Mucosa of gallbladder (tissue), 1 donor: ENCODE measurements at places on chromosomes 5 and 9. TPM values are rescaled to one million over a fixed set of nuclear protein-coding genes. Genes with fewer than 3 reads are reported as not detected.

ITK gene
- 6.0 TPM for total RNA-seq

SV2C gene
- total RNA-seq = 0.20 TPM

PROB1 gene
- total RNA-seq = 3.0 TPM

DNA sequence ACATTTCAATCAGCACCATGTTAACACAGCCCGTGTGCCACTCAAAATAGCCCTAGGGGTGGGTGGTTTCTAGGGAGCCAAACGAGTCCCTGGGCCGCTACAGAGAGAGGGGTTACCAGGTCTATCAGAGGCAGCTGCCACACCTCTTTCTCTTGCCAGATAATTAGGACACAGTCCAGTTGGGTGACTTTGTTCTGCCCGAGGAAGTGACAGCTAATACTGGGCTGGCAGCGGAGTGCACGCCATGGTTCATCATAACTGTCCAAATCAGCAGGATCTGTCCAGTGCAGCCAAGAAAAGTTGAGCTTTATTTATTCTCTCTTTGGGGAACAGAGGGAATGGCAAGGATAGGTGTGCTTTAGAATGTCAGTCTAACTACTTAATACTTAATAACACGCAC lies 583.8 kb downstream of the BRINP1 start:
- DNase-seq = no peak

DNA sequence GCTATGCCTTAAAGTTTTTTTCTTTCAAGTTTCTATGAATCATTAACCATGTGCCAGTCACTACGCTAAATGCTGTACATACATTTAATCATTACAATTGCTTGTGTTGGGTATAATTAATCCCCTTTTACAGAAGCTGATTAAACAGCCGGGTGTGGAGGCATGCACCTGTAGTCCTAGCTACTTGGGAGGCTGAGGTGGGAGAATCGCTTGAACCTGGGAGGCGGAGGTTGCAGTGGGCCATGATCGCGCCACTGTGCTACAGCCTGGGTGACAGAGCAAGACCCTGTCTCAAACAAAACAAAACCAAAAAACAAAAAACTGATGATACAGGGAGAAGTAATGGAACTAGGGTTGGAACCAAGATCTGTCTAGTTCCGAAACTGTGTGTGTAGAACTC lies 1.2 kb upstream of the UBE2R2 start:
- no peak for DNase-seq

GRCh38 chr5:39720136-39720535 lies 295.4 kb upstream of the DAB2 start:
- DNase-seq = no peak

GRCh38 chr9:78288214-78288892 lies 8.6 kb upstream of the PSAT1 start:
- DNase-seq = no peak

- no peak for DNase-seq
These were observed 22.4 kb downstream of the CXXC5 start for GRCh38 chr5:139670369-139671095.

- no peak for DNase-seq
These were observed 114.2 kb downstream of the RGS3 start for GRCh38 chr9:113577525-113578261.

- DNase-seq = no peak
These were observed 6.6 kb downstream of the GOLGA1 start for GRCh38 chr9:124934290-124934689.

DNA sequence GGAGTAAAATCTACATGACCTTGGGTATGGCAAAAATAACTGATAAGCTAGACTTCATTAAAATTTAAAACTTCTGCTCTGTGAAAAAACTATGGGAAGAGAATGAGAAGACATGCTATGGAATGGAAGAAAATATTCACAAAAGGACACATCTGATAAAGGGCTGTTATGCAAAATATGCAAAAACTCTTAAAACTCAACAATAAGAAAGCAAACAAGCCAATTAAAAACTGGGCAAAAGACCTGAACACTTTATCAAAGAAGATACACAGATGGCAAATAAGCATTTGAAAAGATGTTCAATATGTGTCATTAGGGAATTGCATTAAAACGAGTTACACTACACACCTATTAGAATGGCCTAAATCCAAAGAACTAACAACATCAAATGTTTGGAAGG lies 439.5 kb downstream of the EFNA5 start:
- DNase-seq = no peak

DNA sequence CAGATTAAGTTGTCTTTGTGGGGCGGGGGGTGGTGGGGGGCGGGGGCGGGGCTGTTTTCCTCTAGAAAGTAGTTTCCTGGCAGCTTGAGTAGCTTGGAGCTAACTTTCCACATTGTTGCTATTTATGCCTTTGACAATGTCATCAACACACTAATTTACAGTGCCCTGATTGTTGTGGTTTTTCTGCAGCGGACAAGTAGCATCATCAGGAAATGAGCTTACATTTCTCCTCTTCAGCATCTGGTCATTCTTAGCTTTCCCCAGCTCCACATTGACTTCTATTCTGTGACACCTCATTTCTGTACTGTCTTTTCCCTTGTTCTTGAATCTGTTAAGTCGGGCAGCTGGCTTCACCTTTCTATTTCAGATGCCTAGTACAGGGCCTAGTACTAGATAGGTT lies 112.3 kb upstream of the RAD23B start:
- DNase-seq = no peak

- DNase-seq = no peak
These were observed 217.4 kb downstream of the FANCC start for GRCh38 chr9:95100071-95100627.

GRCh38 chr5:73411936-73412596 lies 36.5 kb downstream of the FOXD1 start:
- no peak for DNase-seq
